RWPE1 (cell line): ENCODE measurements at places on chromosomes 3 and 15.

DNA sequence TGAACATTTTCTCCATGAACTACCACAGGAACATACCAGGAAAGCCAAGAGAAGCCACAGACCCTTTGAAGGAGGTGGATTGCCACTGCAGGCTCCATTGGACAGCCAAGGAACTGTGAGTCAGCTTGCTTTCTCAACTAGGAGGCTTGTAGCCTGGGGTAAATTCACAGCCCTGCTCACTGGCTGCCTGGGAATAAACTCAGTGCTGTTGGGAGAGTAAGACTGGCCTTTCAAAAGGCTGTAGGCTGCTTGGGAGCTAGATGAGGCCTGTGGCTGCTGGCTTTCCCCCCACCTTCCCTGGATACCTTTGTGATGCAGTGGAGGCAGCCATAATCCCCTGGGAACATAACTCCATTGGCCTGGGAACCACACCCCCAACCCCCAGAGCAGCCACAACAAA, 223.5 kb upstream of the RBMS3 start:
- DNase-seq, result no peak

DNA sequence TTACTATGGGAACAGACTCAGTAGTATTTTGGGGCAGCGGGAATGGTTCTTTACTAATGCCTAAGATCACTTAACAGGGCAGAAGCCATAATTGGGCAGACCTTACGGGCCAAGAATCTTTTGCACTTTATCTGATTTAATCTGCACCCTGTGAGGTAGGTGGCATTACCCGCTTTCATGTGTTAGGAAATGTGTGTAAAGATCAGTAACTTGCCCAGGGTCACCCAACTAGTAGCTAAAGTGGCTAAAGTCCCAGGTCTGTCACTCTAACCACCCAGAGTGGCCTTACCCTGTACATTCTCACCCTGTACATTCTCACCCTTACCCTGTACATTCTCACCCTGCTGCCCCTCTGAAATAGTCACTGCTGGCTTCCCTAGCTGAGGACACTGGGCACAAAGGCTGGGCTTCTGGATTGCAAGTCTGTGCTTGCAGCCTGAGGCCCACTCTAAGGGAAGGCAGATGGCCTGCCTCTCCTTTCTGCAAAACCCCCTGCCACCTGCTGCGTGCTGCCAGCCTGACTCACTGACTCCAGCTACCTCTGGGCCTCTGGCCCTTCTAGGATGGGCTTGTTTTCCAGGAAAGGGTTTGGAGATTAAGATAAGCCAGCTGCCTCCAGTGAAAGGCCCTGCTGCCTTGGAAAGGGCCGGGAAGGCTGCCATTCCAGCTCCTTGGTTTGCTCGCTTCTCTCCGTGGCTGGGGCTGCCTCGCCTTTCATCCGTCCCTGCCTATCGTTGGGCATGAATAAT, 37.5 kb upstream of the MYZAP start:
- DNase-seq, result peak; percentile 51

DNA sequence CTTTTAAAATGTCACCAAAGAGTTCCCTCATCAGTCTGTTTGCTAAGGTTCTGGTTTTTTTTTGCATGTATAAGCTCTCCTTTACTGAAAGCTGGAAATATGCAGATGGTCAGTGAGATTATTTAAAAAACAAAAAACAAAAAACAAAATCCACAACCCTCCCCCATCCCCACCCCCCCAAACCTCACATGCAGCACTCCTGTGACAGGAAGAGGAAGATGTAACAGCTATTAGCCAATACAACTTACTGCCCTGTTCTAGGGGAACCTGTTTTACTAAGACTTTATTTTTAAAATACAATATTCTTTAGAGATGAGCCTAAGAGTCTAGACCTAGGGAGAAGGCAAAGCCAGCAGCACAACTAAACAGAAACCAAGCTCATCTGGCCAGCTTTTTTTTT, 39.5 kb downstream of the ANP32A start:
- no peak for DNase-seq

DNA sequence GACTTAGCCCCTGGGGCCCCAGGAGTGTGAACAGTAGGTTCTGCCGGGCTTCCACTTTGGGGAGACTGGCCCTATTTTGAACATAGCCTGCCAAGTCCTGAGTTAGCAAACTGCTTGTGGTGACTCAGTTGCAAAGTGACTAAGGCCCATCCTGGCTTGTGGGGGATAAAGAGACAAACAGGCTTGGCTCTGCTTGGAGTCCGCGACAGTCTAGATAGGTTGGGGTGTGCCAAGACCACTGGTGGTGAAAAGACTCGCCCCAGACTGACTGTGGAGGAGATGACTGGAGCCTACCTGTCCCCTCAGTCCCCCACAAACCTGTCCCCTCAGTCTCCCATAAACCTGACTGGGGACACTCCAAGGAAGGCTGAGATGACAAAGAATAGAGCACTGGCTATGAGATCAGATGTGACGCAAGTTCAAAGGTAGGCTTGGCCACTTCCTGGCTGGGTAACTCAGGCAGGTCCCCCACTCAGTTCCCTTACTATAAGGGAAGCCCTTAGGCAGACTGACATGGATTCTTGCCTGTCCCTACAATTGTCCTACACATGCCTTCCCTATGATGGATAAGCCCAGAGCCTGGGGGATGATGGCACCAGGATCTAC, 4.3 kb downstream of the DNASE1L3 start:
- DNase-seq, result peak; percentile 31

DNA sequence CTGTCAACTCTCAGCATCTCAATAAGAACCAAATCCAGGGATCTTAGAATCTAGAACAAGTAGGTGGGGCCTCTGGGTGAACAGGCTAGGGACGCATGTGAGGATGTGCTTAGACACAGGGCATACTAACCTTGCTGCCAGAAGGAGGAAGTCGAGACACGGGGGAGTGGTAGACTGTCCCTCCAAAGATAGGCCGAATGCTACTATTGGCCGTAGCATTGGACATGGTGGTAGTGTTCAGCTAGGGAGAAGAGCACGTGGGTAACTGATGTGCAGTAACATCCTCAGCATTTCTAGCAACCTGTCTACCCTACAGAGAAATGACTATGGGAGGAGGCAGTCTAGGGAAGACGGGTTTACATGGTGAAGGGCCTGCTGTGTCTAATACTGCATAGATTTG, 15.6 kb downstream of the RCCD1 start:
- no peak for DNase-seq

- DNase-seq, result peak; percentile 57
These were observed 154.6 kb upstream of the TLE3 start for GRCh38 chr15:70252056-70252950.
